Urothelium cell line (cell line): ENCODE measurements at places on chromosomes 5 and 9.

DNA sequence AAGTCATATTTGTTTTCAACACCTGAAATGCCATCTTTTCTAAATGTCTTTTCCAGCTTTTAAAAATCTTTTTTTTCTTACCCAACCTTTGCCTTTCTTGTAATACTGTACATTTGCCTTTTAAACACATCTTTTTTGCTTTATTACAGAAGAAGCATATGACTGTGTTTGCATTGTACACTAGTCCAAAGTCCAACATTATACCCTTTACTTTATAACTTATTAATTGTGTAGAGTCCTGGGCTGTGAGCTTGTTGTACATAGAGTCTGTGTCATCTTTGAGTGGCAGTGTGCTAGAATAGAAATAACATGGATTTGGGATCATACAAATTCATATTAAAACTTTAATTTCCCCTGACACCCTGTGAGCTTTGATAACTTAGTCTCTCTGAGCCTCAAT lies 23.7 kb downstream of the CWC27 start:
- no peak for DNase-seq

DNA sequence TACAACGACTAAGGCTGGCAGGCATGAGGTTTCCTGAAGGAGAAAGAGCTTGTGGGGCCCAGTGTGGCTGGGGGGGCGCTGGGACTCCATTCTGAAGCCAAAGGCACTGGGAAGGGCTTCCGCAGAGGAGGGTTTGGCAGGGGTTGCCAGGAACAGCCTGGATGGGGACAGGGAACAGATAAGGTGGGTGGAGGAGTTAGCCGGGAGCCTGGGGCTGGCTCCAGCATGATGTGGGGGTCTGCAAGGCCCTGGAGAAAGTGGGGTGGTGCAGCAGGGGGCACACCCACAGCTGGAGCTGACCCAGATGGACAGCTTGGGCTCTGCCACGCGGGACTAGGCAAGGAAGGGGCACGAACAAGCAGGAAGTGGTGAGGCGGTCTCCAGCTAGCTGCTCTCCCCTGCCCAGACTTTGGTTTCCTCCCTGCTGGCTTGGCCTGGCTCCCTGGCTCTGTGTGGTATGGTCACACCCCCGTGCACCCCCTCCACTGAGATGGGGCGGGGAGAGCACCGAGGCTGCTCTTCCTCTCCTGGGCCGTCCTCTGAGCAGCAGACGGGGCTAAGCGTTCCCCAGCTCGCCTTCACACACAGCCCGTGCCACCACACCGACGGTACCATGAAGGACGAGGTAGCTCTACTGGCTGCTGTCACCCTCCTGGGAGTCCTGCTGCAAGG lies at the start of gene LTC4S:
LTC4S (plus strand) TSS at position 519 of the 672 bp plus-strand sequence; CDS start at position 614, 95 bp downstream.
- DNase-seq: no peak

- DNase-seq: no peak
These were observed 80.2 kb downstream of the STX17 start for GRCh38 chr9:99986642-99987041.

DNA sequence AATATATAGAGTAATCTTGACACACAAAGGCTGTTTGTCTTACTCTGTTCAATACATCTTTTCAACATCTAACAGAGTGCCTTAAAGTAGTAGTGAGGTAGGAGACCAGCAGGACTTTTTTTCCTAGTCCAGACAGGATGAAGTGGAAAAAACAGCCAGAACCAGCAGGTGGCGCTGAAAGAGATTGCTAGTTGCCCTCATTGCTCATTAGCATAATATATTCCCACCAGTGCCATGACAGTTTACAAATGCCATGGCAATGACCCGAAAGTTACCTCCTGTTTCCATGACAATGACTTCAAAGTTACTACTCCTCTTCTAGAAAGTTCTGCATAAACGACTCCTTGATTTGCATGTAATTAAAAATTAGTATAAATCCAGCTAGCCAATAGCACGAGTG lies 387.4 kb downstream of the ACTL7B start:
- DNase-seq: no peak

GRCh38 chr5:173456751-173457171 lies 128.5 kb upstream of the STC2 start:
- peak; percentile 79 for DNase-seq

- DNase-seq: no peak
These were observed 4.7 kb upstream of the LCN2 start for GRCh38 chr9:128144239-128145181.

GRCh38 chr9:10999646-11000045 lies 386.8 kb upstream of the PTPRD start:
- DNase-seq: no peak

GRCh38 chr9:120284821-120285220 lies 295.1 kb downstream of the CDK5RAP2 start:
- no peak for DNase-seq

GRCh38 chr5:98735806-98736507 lies 37.5 kb upstream of the RGMB start:
- DNase-seq: no peak

- no peak for DNase-seq
These were observed 77.0 kb downstream of the GNAQ start for GRCh38 chr9:77954666-77955015.

DNA sequence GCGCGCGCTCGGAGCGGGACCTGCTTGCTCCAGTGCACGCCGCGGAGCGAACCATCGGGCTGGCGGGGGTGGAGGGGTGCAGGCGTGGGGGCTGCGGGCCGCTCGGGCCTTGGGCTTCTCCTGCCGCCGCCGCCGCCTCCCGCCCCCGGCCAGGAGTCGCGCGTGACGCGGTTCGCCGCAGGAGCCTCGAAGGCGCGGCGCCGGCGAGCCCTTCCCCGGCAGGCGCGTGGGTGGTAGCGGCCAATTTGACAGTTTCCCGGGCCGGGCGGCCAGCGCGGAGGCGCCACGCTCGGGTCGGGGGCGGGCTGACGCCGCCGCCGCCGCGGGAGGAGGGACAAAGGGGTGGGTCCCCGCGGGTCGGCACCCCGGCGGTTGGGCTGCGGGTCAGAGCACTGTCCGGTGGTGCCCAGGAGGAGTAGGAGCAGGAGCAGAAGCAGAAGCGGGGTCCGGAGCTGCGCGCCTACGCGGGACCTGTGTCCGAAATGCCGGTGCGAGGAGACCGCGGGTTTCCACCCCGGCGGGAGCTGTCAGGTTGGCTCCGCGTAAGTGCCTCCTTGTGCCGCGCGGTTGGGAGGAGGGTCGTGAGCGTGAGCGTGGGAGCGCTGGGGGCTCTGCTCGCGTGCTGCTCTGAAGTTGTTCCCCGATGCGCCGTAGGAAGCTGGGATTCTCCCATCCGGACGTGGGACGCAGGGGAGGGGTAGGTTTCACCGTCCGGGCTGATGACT lies at the start of gene TJP2:
TJP2 (plus strand) TSS at position 387 of the 725 bp plus-strand sequence; CDS start at position 483, 96 bp downstream.
- DNase-seq: peak; percentile 43

DNA sequence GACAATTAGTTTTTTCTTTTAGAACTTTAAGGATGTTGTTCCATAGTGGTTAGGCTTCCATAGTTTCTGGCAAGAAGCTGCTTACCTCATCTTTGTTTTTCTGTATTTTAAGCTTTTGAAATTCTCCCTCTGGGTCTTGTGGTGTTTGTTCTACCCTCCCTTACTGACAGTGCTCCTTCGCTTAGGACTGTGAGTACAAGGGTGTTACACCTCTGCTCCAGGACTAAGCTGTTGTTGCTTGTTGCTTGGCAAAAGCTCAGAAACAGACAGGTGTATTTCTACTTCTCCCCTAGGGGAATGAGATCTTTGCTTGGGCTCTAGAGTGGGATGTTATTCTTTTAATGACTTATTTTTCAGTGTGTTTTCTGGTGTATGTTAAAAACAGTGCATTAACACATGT lies 225.2 kb downstream of the WDR70 start:
- no peak for DNase-seq

GRCh38 chr9:76887003-76887821 lies 18.7 kb downstream of the PRUNE2 start:
- DNase-seq: no peak

DNA sequence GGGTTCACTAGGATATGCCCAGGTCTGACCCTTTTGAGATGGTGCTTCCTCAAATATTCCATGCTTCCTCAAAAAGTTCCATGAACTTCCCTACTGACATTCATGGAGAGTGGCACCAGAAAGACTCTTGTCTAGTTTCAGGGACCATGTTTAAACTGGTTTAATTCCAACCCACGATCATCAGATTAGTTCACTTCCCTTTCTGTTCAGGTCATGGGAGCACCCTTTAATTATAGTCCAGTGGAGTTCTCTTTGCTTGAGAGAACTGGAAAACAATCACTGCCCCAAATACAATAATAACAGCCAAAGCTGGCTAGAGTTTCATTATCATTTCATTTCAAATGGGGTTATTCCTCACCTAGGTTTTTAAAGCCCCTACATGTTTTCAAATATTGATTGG lies 9.7 kb upstream of the ERBIN start:
- no peak for DNase-seq

DNA sequence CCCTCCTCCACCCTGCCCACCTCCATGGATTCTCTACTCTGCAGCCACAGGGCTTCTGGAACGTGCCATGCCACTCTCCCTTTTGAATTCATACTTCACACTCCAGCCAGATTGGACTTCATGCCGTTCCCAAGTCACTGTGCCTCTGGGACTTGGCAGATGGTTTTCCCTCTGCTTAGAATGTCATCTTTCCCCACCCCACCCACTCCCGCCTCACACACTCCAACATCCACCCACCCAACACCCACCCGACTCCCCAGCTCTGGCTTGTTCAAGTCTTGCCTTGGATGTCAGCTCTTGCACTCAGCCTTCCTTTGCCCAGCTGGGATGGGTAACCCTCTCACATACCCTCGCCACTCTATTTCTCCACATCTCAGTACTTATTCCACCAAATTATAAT lies 142.1 kb upstream of the DHFR start:
- DNase-seq: no peak

GRCh38 chr9:34380511-34381315 lies 4.0 kb upstream of the MYORG start:
- no peak for DNase-seq

- DNase-seq: peak; percentile 13
These were observed 59.1 kb downstream of the CHSY3 start for GRCh38 chr5:129963359-129963758.
